ENCODE measurements at places on chromosomes 3 and 15.

- DNase-seq: no peak
Observed at GRCh38 chr15:50487287-50487686, 59.2 kb downstream of the USP50 start.

GRCh38 chr15:48560321-48561051 lies 85.0 kb downstream of the FBN1 start:
- DNase-seq: no peak

GRCh38 chr3:114093596-114093995 lies 37.1 kb downstream of the QTRT2 start:
- DNase-seq: no peak

DNA sequence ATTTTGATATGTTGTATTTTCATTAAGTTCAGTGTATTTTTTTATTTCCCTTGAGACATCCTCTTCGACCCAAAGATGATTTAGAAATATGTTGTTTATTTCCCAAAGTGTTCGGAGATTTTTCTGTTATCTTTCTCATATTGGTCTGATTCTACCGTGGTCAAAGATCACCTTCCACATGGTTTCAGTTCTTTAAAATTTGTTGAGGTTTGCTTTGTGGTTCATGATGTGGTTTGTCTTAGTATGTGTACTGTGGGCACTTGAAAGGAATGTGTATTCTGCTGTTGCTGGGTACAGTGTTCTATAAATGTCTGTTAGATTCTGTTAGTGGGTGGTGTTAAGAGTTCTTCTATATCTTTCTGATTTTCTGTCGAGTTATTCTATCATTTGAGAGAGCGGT lies 103.4 kb upstream of the FHIT start:
- DNase-seq: no peak

DNA sequence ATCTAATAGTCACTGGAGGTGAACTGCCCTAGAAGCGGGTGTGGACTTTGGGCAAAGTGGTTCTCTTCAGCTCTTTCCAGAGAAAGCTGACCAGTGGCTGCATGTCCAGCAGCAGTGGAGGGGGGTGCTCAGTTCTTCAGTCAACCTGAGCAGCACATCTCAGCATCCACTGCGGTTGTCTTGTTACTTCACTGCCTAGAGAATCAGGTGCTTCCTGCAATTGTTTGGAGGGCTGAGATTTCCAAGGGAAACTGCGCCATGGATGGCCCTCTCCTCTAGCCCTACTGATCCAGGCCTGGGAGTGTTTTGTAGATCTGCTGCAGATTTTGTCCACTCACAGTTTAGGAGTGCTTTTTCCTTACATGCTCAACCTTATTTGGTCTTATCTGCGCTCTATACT lies 65.6 kb upstream of the CFAP161 start:
- DNase-seq: no peak

- no peak for DNase-seq
Observed at GRCh38 chr3:112604536-112604935, 36.4 kb downstream of the CCDC80 start.

DNA sequence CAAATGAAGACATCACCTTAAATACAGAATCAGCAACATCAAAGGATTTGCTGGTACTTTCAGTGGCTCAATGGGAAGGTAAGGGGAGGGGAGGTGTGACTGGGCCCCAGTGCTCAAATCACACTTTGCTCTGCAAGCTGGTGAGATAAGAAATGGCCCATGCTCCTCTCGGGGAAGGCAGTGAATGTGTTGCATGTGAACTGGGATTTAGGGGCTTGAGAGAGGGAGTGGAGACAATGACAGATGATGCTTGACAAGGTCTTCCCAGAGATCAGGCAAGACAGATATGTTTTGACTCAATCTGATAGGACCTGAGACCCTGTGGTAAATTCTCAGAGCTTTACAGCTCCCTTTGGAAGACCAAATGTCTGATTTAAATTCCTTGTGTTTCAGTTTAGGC lies 233.0 kb upstream of the PROK2 start:
- no peak for DNase-seq

- no peak for DNase-seq
Observed at GRCh38 chr3:189567766-189568420, 63.3 kb upstream of the TP63 start.

DNA sequence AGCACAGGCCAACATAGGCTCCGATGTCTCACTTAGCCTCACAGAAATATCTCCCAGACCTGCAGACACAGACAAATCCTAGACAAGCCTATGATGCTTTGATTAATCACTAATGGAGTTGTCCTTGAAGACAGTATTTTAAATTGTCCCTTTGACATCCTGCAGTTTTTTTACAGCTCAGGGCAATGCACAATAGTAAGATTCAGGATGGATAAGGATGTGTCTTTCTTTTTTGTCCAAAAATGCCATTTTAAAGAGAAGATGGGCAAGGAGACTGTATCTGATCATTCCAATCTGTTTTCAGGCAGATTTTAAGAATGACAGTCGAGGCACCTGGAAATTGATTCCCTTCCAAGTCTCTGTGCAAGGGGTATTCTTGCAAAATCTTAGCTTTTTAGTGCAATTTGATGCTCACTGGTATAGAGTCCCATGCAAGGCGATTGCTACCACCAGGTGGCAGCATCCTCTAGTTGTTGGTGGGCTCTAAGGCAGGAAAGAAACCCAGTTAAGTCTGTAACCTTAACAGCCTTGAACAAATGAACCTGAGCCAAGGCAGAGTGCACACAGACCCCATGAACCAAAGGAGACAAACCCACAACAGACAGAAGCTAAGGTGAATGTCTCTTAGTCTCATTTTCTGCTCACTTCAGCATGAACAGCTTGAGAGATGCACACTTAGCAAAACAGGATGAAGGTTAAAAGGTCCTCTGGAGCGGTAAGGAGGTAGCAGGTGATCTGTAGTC lies 51.2 kb upstream of the MINAR1 start:
- peak; percentile 74 for DNase-seq

DNA sequence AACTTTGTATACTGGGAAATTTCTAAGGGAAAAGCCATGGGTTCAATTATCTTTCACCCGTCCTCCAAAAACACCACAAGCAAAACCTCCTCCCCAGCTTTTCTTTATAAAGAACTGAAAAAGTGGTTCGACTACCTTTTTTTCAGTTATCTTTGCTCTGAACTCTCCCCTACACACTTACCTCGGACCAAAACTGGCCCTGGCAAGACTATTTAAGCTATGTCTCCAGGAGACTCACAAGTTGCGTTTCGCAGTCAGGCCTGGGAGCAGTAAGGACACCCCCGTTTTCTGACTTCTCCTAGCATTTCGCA lies 645 bp downstream of the COPS2 start:
- DNase-seq: no peak

DNA sequence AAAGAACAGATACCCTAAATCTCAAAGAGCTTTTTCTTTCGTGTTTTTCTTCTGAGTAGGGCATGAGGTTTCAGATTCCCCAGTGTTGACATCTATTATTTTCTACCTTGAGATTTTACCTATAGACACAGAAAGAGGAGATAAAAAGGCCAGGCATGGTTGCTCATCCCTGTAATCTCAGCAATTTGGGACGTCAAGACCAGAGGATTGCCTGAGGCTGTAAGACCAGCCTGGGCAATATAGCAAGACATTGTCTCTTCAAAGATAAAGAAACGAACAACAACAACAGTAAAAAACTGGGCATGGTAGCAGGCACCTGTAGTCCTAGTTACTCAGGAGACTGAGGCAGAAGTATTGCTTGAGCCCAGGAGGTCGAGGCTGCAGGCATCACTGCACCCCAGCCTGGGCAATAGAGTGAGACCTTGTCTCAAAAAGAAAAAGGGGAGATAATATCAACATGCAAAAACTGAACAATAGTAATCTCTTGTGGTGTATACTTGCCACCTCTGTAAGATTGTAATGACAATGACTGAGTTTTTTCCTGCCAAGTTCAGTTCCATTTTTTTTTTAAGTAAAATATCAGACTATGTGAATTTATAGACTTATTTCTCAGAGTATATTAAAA lies 71.3 kb downstream of the MBNL1 start:
- DNase-seq: no peak

GRCh38 chr3:188139466-188139865 lies 14.5 kb upstream of the LPP start:
- DNase-seq: no peak

GRCh38 chr3:150091626-150092025 lies 120.9 kb upstream of the PFN2 start:
- no peak for DNase-seq

- DNase-seq: no peak
Observed at GRCh38 chr15:99095626-99096025, 9.3 kb upstream of the SYNM start.

- no peak for DNase-seq
Observed at GRCh38 chr3:56975567-56975966, 84.9 kb upstream of the SPATA12 start.

DNA sequence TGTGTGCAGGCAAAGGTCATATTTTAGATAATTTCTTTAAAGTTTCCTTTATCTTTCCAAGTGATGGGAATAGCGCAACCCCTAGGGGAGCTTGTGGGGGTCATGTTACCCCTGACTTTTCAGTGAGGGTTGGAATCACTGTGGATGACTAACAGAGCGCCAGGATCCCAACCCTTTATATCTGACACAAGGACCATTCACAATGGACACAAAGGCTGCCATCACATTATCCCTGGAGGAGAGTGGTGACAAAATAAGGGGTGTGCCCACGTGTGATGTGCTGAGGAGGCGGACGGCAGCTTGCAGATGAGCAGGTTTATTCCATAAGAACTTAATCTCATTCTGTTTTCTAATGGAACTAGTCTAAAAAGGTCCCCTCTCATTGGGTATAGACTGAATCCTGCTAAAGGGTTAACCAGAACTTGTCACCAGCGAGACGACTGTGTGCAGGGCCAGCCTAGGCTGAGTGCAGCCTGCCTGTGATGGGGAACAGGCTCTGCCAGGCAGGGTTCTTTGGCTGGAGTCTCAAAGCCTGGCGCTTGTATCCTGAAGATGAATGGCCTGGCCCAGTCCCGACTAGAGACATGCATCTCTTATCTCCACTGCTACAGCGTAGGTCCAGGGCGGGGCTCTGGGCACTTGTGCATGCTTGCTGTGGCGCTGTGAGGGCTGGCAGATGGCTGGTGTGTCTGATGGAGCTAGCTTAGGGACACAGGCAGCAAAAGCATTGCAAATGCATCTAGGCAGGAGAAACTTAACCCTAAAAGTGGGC lies 50.2 kb downstream of the CHDH start:
- no peak for DNase-seq

DNA sequence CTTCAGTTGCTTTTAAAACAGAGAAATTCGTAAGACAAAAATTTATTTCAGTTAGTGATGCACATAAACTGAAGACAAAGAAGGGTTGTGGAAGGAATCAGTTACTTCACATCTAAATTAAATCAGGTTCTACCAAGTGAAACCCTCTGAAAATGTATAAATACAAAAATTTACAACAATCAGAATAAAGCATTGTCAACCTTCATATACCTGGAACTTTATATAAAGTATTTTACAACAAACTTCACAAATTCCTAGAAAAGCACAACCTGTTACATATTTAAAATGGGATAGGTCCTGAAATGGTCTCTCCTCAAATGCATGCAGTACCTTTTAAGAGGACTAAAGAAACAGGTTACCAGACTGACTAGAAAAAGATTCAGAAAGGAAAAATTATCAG lies 26.9 kb downstream of the ATOSA start:
- DNase-seq: no peak

GRCh38 chr3:119885746-119886530 lies 104.0 kb downstream of the NR1I2 start:
- DNase-seq: no peak

DNA sequence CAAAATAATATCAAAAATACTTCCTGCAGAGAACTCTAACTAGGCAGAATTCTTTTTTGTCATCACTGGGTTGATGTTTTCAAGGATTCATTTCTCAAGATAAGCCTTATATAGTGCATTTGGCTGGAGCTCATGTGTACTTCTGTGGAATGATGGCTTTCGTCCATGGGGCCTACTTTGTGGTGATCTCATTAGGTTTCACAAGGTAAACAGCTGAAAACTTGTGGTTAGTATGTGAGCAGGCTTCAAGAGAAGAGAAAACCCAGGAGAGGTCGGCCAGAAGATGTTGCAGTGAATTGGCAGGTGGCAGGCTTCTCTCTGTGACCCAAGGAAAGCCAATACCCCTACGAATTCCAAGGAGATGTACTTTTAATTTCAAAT lies 121.4 kb upstream of the PHLDB2 start:
- DNase-seq: peak; percentile 11

DNA sequence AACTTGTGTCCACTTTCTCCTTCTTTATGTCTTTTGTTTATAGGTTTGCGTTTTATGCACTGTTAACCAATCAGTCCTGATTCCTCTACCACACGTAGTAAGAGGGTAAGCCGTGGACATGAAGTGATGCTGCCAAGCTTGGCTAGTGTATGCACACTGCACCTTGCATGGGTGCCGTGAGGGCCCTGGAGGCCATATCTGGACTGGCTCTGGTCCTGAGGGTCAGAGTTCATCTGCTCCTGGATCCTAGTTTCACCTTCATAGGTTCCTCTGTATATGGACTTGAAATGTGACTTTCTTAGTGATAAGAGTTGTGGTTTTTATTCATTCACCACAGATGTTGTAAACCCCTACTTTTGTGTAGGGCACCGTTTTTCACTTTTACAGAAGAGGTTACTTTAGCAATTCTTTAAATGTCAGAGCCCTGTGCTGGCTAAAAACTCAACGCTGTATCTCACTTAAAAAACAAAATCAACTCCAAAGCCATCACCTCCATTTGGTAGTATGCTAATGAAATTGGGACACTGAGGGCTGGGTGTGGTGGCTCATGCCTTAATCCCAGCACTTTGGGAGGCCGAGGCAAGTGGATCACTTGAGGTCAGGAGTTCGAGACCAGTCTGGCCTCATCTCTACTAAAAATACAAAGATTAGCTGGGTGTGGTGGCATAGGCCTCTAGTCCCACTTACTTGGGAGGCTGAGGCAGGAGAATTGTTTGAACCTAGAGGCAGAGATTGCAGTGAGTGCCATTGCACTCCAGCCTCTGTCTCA lies 22.9 kb downstream of the SIAH2 start:
- DNase-seq: no peak

DNA sequence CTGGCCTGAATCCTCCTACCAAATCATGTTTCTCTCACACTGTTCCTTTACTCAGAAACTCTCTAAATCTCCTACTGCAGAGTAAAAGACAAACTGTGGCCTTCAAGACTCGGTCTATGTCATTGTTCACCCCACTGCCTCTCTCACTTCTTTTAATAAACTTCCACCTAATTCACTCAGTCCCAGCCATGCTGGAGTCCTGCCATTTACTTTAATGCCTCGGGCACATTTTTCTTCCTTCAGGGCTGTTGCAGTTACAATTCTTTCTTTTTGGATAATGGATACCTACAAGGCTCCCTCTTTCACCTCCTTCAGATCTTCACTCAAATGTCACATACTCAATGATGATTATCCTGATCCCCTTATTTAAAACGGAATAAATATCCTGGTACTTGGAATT lies 955.6 kb downstream of the ROBO1 start:
- no peak for DNase-seq

GRCh38 chr15:28125673-28126651 lies 26.8 kb upstream of the OCA2 start:
- DNase-seq: no peak

Measured in DND-41 (cell line).